ENCODE measurements at places on chromosomes 12 and 14.

DNA sequence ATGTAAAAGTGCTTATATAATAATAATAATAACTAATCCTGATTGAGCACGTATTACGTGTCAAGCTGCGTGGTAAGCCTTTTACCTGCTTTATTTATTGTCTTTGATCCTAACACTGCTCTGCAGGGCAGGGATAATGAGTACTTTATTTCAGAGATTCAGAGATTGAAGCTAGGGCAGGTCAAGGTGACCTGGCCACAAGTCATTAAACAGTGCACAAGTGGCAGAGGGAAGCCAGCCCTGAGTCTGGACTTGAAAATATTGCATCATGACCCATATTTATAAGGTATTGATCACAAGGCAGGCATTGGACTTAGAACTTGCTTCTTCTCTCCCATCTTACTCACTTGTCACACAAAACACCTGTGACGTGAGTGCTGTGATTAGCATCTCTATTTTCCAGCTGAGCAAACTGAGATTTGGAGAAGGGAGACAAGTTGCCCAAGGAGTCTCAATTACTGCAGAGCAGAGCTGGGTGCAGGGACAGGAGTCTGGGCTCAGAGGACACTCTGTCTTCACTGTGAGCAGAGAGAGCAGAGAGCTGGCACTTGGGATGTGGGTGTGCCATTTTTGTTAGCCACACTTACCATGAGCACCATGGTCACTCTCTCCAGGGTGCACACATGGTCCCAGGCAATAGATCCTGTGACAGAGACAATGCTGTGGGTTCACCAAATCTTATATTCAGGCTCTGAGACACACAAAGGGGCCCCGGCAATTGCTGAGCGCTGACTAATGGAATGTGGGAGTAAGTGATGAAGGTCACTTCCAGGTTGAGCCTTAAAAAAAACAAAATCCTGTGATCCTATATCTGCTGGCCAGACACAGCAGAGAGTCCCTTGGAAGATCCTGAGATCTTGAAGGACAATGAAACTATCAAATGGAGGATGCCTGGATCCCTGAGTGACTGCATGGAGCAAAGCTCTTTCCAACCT lies 113.2 kb upstream of the MED13L start:
- peaks cover under 1% of the 10 kb centered on the region for H3K4me1 ChIP-seq
- no peak overlapping the region for H3K27ac ChIP-seq
- DNase-seq: no peak
- H3K36me3 ChIP-seq: no peaks in the 10 kb centered on the region

DNA sequence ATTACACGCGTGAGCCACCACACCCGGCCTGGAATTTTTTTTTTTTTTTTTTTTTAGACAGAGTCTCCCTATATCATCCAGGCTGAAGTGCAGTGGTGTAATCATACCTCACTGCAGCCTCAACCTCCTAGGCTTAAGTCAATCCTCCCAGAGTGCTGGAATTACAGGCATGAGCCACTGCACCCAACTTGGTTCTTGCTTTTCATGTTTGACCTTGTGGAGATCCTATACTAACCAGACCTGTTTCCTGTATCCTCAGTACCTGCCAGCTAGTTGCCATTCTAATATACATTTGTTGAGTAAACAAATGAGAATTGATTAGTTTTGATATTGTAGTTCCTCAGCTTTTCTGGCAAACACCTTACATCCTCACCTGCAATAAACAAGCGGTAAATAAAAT lies 3.2 kb upstream of the VSIG10 start:
- no peak overlapping the region for H3K27ac ChIP-seq
- DNase-seq: no peak
- H3K4me1 ChIP-seq: peaks cover 5% of the 10 kb centered on the region

DNA sequence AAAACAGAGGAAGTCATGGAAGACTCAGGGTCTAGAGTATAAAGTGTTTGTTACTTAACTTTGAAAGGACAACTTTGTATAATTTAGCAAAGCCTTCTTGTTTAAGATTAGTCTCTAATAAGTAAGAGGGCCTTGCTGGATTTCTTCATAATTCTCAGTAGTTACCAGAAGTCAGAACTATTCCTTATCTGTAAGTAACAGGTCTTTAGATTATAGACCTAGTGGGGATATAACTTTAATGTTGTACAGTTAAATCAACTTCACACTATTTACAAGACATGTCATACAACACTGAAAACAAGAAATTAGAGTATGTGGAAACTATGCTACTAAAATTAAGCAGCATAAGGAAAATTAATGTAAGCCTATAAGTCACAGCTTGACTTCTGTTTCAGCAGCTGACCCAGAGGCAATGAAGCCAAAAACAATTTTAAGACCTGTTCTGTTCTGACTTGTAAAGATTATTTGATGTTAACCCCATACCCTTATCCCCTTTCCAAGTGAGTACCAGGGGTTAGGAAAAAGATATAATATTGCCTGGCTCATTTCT lies 398.3 kb downstream of the RAD51B start:
- peak; percentile 56 for DNase-seq
- no peak overlapping the region for H3K4me3 ChIP-seq
- H3K4me1 ChIP-seq: peaks cover 2% of the 10 kb centered on the region

DNA sequence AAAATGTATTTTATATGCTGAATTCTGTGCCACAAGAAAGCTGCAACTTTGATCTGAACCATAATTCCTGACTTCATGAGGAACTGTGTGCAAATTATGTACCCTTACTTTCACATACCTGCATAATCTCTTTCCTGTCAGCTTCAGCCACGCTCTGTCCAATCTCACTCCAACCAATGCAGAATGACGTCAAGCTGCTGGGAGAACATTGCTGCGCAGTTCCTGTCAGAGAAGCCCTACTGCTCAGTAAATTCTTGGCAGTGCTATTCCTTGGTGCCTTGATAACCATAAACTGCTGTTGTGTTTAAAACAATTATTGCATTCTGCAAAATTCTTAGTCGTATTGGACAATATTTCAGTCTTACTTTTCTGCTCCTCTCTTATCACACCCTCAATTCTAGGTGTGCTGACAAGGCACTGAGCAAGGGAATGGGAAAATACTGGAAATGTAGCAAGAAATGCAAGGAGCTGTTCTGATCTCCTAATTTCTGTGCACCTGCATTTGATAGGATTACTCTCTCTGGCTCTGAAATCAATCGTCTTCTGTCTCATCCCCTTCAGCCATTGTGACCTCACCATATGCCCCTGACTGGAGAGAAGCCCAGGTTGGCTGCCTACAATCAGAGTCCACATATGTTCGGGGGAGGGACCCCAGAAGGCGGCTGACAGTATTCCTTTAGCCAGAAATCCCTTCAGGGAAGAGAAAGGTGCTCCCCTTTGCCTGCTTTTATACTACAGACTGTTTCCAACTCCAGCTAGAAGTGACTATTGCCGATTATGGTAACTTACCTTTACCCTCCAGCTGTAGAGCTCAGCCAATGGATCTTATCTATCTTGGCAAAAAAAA lies 274.9 kb upstream of the NOVA1 start:
- no peaks in the 10 kb centered on the region for H3K27me3 ChIP-seq
- peak; percentile 79 for DNase-seq
- H3K4me3 ChIP-seq: no peak overlapping the region
- H3K27ac ChIP-seq: peak overlapping the region; percentile 15

DNA sequence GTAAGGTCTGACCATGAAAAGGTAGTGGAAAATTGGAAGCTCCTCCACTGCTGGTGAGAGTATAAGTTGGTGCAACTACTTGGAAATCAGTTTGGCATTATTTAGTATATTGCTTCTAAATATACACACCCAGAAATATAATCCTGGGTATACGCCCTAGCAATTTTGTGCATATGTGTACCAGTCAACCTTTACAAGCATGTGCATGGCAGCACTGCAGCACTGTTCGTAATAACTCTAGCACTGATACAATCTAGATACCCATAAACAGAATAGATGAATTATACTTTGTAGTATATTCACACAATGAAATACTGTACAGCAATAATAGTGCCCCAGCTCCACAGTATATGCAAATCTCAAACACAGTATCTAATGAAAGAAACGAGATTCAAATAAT lies 265.9 kb downstream of the EMP1 start:
- no peaks in the 10 kb centered on the region for H3K36me3 ChIP-seq
- H3K4me3 ChIP-seq: no peak overlapping the region
- no peaks in the 10 kb centered on the region for H3K4me1 ChIP-seq
- H3K27ac ChIP-seq: no peak overlapping the region

DNA sequence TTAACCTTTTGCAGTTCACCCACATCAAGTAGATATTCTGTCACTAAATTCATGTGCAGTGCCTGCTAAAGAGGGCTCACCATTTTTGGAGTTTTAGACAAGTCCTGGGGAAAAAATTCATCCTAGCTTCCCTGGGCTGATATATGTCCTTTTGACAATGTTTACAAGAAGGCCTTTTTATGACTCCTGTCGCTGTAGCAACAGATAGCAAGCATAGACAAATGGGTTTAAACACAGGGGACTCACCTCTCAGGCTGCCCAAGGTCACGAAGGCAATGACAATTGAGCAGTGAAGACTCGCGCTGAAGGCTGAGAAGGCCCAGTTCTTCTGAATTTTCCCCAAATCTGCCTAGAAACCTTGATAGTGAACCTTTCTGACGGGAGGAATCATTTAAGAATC lies 150.7 kb upstream of the CPM start:
- H3K4me3 ChIP-seq: no peak overlapping the region
- no peaks in the 10 kb centered on the region for H3K27me3 ChIP-seq
- H3K4me1 ChIP-seq: no peaks in the 10 kb centered on the region
- no peak for DNase-seq
- no peak overlapping the region for H3K27ac ChIP-seq
- no peaks in the 10 kb centered on the region for H3K36me3 ChIP-seq

DNA sequence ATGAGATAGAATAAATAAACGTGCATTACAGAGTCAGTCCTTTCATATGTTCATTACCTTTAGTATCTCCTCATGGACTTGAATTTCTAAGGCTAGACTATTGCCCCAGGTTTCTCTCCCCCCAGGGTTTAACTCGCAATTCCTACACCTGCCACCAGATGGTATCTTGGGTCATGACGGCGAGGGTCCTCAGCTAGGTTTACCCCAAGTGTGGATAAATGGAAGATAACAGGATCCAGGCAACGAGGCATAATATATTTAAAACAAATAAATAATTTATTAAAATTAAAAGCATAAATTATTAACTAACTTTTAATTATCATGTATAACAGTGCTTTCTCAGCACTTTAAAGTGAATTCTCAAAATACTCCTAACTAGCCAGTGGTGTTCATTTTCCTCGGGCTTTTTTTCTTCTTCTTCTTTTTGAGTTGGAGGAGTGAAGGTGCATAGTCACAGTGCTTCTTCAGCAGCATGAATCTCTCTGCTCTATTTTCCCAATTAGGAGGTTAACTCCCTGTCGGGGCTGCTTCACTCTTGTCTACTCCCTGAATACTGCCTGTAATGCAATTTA lies 243.5 kb upstream of the CAND1 start:
- no peaks in the 10 kb centered on the region for H3K36me3 ChIP-seq
- H3K27ac ChIP-seq: no peak overlapping the region
- peak; percentile 13 for DNase-seq
- H3K4me1 ChIP-seq: no peaks in the 10 kb centered on the region

DNA sequence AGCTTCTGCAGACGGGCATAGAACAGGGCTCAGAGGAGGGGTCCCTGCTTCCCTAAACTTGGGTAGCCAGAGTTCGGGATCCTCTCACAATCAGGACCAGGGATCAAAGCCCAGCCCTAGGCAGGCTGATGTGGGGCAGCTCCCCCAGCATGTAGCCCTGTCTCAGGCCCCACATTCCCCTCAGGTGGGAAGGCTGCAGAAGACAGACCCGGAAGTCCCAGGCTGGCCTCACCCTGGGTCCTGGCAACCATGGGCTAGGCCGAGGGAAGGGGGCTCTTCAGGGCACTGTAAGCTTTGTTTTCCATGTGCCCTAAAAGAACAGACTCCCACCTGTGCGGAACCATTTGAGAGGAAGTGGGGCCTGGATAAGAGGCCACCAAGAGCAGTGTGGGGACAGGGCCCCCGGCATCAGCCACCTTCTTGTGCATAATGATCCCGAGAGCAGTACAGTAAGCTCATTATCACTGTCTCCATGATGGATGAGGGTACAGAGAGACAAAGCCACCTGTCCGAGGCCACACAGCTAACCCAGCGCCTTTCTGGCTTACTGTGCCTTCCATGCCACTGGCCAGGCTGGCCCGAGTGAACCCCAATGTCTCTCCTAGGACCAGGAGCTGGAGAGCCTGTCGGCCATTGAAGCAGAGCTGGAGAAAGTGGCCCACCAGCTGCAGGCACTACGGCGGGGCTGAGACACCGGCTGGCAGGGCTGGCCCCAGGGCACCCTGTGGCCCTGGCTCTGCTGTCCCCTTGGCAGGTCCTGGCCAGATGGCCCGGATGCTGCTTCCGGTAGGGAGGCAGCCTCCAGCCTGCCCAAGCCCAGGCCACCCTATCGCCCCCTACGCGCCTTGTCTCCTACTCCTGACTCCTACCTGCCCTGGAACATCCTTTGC lies 11.5 kb downstream of the CHGA start:
- H3K4me3 ChIP-seq: no peak overlapping the region
- no peak overlapping the region for H3K27ac ChIP-seq
- H3K4me1 ChIP-seq: peaks cover 18% of the 10 kb centered on the region
- no peak for DNase-seq
- no peaks in the 10 kb centered on the region for H3K27me3 ChIP-seq

All from muscle of leg (tissue), 16 donors.